Mucosa of descending colon (tissue), 3 donors: ENCODE measurements at places on chromosomes 7 and 10.

DNA sequence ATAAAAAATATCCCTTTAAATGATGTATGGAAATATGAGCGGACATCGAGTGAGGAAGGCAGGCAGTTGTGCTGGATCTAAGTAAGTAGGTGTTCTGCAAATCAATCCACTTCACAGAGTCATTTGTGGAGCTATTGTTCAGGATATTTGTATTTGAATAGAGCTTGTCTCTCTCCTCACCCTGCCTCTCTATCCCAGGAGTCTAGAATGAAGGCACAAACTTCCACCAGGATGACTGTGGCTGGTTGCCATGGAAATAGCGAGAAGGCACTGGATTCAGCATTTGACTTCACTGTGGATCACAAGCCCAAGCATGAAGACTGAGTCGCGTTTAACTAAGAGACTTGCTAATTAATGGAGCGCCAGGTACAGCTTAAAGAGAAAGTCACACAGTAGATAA lies 53.2 kb downstream of the NPY start:
- no peak for DNase-seq

GRCh38 chr7:50774319-50774718 lies 8.4 kb downstream of the GRB10 start:
- DNase-seq, result no peak

GRCh38 chr7:19519443-19520021 lies 189.3 kb downstream of the POLR1F start:
- DNase-seq, result no peak

DNA sequence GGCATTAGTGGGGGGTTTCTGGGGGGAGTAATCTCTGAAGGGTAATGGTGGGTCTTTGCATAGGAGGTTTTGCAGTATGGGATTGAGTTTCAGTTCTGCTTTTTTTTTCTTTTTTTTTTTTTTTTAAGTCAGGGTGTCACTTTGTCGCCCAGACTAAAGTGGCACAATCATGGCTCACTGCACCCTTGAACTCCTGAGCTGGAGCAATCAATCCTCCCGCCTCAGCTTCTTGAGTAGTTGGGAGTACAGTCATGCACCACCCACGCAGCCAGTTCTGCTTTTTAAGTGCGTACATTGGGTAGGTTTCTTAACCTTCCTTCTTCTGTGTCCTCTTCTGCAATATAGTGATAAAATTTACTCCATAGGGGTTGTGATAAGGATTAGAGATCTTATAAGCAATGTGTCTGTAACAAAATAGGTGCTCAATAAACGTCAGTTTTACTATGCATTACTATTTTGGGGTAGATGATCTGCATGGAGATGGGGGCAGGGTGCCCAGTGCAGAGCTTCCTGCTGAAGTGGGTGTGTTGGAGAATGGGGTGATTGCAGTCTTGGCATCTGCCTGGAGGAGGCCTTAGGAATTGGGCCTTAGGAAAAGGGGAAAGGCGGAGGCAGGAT lies 9.6 kb downstream of the KAZALD1 start:
- DNase-seq, result no peak

DNA sequence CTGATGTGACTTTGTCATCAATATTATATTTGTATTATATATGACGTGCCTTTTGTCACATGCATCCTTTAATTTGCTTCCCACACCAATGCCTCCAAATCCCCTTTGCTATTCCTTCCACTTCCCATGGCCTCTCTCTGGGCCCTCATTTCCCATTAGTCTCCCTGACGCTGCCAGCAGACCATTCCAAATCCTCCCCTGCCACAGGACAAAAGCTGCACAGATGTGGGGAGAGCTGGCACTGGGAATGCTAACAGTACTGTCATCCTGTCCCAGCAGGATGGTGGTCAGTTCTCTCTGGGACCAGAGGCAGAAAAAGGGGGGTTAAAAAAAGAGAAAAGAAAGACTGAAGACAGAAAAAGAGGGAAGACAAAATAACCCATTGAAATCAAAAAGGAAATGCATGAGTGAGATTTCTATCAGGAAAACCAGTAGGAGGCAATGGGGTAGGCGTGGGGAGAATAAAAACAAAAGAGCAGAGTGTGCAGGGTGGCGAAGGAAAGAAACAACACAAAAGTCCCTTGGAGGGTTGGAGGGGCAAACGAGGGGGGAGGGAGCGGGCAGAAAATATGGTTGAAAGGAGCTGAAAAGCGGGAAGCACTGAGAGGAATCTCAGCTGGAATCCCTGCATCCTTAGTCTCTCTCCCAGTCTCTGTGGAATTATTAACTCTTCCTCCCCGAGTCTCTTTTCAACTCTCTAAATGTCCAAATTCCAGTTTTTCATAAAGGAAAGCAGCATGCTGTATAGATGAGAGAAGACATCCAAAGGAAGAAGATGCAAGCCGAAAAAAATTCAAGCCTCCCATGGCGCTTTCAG lies 59.2 kb upstream of the PTN start:
- DNase-seq, result no peak

DNA sequence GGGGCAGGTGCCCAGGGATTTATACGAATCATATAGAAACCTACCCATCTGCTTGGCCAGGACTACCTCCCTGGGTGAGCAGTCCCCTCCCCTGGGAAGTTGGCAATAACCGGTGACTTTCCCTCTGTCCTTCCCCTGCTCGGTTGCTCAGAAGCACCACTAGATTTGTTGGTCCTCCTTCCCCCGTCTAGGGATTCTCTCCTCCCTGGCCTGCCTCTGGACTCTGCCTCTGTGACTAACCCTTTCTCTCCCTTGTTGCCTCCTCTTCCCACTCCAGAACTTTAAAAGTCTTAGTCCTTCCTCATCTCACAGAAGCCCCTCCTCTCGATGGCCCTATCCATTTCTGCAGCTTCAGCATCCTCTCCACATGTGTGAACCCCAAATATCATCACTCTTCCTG lies 9.8 kb downstream of the CALHM3 start:
- no peak for DNase-seq

GRCh38 chr10:96288151-96288621 lies 16.0 kb upstream of the DNTT start:
- no peak for DNase-seq

DNA sequence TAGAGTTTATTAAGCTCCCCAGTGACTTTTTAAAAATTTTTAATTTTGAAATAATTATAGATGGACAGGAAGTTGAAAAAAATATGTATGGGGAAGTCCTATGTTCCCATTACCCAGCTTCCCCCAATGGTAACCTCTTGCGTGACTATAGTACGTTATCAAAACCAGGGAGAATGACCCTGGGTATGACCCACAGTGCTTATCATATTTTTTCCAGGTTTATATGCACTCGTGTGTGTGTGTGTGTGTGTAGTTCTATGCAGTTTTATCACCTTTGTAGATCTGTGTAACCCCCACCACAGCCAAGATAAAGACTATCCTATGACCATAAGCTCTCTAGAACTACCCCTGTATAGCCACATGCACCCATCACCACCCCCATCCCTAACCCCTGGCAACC lies 72.8 kb downstream of the TBXAS1 start:
- DNase-seq, result no peak

- DNase-seq, result no peak
Observed at GRCh38 chr7:98230746-98231471, 19.7 kb downstream of the BHLHA15 start.

GRCh38 chr10:75211007-75211691 lies 553 bp downstream of the VDAC2 start:
- DNase-seq, result peak; percentile 68

- DNase-seq, result no peak
Observed at GRCh38 chr10:47266602-47267001, 33.4 kb upstream of the GDF10 start.

- DNase-seq, result no peak
Observed at GRCh38 chr7:53383131-53383530, 347.7 kb downstream of the POM121L12 start.

DNA sequence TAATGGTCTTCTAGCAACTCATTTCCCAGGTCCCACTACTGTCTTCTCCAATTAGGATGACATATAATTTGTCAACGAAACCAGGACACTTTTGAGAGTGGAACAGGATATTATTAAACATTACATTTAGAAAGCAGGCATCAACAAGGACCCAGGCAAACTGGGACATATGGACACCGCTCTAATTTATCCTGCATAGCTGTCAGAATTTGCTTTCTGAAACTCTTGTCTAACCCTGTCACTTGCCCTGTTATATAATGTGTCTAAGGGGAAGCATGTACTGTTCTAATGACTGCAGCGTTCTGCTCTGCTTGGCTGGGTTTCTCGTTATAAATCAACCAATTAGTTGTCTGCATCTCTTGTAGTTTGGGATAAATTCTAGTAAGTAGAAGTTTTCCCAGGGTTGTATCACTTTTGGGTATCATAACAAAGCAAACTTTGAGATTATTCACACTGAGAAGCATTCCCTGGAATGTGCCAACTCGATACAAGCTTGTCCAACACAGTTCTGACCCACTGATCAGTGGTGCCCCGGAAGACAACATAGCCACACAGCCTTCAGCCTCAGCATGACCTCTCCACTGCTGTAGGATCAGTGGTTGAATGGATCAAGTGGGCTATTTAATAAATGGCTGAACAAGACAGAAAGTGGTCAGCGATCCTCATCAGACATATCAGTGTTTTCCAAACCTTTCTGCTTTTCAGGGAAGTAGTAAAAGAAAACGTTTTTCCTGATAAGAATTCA lies 228.1 kb downstream of the KIF20B start:
- DNase-seq, result no peak

DNA sequence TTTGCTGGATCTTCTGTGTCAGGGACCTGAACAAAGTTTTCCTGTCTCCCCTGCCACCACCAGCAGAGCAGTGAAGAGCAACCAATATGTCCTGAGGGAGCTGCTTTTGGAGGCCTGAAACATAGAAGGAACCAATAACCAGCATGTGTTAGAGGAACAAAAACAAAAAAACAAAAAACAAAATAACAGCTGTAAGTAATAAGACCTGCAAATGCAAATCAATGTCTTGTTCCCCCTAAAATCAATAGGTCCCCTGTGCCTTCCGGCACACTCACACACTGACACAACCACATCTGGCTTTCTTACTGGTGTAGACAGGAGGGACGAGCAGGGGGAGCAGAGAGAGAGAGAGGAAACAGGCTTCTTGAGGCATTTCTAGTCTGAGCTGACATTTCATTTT lies 94.1 kb downstream of the NRG3 start:
- no peak for DNase-seq

DNA sequence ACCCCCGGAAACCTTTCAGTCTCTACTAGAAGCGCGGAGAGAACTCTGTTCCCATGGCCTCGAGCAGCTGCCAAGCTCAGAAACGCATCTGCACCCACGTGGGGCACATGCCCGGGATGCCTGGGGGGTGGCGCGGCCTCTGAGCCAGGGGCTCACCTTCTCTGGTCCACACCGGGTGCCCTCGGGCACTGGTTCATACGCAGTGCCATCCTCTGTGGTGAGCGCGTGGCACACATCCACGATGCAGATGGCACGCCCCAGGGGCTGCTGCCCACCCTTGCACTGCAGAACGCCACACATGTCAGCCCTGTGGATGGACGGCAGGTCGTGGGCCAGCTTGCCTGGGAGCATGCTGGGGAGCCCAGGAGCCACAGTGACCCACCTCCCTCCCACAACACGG lies 6.5 kb downstream of the ADAM8 start:
- no peak for DNase-seq

DNA sequence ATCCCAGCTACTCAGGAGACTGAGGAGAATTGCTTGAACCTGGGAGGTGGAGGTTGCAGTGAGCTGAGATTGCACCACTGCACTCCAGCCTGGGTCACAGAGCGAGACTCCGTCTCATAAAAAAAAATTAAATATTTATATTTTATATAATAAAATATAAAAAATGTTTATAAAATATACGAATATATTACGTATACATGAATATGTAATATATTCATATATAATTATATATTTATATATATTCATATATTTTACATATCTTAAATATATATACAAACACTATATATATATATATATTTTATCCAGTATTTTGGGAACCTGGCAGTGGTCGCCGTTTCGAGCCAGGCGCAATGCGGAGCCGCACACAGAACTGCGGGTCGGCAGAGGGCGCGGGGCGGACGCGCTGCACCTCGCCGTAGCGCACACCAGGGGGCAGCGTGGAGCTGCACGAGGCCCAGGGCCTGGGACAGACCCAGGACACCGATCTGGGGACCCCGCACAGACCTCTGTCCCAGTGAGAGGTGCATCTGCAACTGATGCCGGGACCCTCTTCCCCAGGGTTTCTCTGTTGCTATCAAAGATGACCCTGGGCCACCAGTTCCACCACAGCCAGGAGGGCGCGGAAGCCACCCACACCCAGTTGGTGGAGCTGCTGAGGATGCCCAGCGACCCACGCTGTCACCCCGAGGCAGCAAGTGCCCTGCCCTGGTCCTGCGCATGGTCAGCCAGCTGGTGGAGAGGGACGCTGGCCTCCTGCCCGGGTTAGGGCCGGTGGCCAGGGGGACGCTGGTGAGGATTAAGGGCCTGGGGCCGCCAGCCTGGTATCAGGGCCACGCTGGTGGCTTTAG lies 22.7 kb downstream of the AP5Z1 start:
- peak; percentile 73 for DNase-seq

GRCh38 chr7:51666751-51667150 lies 350.1 kb upstream of the COBL start:
- DNase-seq, result no peak

DNA sequence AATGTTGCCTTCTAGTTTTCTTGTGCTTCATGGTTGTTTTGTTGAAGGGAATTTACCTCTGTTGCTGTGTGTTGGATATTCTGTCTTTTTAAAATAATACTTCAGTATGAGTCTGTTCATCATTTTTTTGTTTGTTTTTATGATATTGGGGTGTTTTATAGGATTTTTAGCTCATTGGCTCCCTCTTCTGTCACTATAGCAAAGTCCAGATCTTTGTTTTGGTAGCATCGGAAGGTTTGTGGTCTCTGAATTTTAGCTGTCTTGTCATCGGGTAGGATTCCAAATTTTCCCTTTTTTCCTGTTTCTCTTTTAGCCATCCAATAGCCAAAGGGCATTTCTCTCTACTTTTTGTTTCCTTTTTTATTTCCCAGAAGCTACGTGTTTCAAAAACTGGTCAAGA lies 91.4 kb downstream of the EXOC4 start:
- no peak for DNase-seq
